ENCODE measurements at places on chromosomes 1 and 21.

GRCh38 chr1:22826604-22827580, 116.3 kb downstream of the EPHB2 start:
- DNase-seq: no peak

DNA sequence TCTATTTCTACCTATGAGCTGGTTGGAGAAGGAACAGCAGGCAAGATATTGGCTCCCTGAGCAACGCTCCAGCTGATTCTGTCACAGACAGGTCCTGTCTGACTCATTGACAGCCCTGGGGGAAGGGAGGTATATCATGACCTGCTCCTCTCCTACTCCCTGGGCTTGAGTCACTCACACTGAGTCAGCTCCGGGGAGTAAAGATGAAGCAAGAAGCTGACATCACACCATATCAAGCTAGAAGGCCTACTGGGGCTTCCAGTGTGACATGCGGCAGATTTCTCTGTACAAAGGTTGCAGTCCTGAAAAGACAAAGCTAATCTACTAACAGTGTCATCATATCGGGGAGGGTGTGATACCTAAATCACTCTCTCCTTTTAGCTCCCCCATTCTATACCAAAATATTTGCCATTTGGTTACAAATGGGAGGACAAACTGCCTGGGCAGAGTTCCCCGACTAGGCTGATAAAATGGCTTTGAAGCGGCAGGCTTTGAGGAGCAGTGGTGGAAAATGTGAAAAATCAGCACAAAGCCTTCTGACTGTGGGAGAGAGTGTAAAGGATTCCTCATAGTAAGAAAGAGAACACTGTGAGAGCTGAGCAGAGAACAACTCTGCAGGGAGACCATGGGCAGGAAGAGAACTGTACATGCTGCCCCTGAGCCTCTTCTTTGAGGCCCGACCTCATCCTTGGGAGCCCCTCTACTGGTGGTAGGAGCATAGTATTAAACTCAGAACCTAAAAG, 15.5 kb downstream of the PI4KB start:
- peak; percentile 67 for DNase-seq

DNA sequence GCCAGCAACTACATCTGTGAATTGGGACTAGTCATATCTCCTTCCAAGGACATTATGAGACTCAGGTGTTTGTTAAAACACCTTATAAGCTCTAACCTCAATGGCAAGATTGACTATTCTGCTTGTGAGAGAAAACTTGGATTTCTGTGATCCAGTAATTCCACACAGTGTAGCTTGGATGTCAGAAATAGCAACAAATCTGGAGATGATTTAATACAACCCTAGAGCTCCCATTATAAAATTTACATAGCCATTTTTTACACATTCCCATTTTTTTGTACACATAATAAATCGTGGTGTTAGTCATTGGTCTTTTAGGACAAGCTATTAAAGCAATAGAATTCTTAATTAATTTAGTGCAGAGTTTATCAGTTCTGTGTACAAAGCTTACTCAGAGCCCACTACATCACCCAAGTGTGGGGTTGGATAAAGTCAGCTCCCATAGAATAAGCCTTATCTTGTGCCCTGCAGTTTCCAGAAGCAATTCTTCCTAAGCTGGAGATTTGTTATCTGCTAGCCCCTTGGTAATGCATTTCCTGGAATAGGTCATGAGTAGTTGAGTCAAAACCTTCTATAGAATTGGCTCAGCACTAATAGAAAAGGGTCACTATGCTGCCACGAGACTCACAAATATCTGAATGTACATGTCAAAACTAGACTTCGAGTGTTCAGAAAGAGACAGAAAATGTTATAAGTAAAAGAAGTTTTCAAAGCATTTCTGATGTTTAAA, 434.0 kb upstream of the RUNX1 start:
- no peak for DNase-seq

DNA sequence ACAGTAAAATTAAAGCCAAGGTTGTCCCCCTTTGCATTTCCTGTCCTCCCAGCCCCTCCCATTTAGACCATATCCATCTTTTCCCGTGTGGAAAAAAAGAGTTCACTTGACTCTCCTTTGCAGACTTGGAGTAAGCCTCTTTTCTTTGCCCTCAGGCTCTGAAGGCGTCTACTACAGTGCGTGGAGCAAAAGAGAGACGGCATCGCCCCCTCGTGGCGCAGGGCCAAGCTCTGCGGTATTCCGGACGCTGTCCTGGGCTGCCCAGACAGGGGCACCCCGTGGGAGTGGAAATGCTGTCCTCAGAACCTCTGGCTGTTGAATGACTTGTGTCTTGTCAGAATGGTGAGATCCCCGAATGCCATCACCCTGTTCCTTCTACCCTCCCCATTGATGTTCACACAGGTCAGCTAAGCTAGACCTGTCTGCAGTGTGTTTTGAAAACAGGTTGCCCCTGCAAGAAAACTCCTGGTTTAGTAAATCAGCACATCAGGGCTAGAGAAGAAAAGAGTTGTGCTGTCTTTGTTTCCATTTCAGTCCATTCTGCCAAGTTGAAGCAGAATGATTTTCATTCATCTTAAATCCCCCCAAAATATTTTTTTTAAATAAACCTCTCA, 12.3 kb upstream of the GJA8 start:
- DNase-seq: peak; percentile 60
